ENCODE measurements at places on chromosomes 12 and 14. TPM values are rescaled to one million over a fixed set of nuclear protein-coding genes. Genes with fewer than 3 reads are reported as not detected.

DNA sequence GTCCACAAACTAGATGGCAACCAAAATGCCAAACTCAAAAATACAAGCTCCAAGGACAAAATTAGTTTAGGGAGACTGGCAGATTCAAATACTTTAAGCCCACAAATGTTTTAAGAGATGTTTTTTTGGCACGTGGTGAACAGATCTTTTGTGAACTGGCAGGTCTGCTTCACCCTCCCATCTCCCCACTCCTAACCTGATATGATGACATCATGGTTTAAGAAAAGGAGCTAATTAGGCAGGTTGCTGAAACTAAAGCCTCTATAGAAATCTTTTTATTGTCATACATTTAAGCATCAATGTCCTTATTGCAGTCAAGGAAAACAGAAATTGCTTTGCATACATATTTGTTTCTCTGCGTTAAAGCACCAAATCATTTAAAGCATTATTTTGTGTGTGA lies 5.8 kb downstream of the LRIG3 start:
- DNase-seq, result no peak

DNA sequence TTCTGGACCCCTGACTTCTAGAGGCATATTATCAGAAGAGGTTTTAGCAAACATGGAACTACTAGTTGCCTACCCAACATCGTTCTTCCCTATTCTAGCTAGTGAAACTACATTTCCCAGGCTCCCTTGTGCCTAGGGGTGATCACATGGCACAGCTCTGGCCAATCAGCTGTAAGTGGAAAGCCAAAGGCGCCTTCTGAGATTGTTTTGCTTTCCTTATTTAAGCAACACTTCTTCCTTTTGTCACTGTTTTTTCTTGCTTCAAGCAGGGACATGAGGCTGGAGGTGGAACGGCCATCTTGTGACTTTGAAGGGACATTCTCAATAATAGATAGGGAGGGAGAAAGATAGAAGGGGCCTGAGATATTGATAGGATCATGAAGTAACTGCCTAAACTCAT lies 136.7 kb downstream of the ZNF664 start:
- DNase-seq, result peak; percentile 5

- DNase-seq, result no peak
These were observed 154.2 kb downstream of the CRADD start for GRCh38 chr12:93831374-93831773.

DNA sequence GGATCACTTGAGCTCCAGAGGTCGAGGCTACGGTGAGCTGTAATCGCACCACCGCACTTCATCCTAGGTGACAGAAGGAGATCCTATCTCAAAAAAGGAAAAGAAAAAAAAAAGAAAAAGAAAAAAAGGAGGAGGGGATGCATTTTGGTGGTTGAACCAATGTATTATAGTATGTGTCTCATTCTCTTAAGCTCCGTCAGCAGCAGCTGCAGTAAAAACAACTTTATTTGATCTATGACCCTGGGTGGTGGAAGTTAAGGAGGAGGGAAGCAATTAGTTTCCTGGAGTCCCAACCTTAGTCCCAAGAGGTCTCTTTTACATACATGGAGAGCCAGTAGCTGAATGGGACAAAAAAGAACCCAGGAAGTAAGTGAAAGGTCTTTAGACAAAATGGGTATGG lies 26.8 kb upstream of the APOF start:
- no peak for DNase-seq

DNA sequence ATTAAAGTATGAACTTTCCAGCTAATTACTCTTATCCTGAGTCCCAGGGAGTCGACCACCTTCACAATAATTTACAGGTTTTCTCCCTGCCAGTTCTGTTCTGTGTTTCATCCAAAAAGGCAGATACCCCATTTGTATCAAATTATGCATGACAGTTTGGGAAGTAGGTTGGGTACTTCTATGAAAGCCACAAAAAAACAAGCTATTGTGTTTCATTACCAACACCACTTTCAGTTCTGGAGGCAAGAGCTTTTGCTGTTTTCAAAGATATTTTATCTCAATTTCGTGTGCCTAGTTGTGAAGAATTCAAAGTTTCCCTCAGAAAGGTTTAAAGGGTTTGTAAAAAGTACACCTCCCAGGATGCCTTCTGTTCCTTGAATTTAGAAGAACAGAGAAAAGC lies 557.4 kb downstream of the FLRT2 start:
- no peak for DNase-seq

- no peak for DNase-seq
These were observed 313.6 kb downstream of the ZFP36L1 start for GRCh38 chr14:68479247-68479646.

GRCh38 chr12:14957551-14958168 lies 3.7 kb downstream of the ARHGDIB start:
- no peak for DNase-seq

- DNase-seq, result peak; percentile 59
These were observed 106.7 kb upstream of the SFSWAP start for GRCh38 chr12:131603939-131604795.

- DNase-seq, result peak; percentile 30
These were observed 114.8 kb downstream of the MON2 start for GRCh38 chr12:62581288-62582064.

Gene TBPL2
- polyA plus RNA-seq, result not detected

GRCh38 chr14:81235096-81235495 lies 14.3 kb upstream of the GTF2A1 start:
- DNase-seq, result no peak

- no peak for DNase-seq
These were observed 40.7 kb downstream of the NEUROD4 start for GRCh38 chr12:55060470-55060869.

DNA sequence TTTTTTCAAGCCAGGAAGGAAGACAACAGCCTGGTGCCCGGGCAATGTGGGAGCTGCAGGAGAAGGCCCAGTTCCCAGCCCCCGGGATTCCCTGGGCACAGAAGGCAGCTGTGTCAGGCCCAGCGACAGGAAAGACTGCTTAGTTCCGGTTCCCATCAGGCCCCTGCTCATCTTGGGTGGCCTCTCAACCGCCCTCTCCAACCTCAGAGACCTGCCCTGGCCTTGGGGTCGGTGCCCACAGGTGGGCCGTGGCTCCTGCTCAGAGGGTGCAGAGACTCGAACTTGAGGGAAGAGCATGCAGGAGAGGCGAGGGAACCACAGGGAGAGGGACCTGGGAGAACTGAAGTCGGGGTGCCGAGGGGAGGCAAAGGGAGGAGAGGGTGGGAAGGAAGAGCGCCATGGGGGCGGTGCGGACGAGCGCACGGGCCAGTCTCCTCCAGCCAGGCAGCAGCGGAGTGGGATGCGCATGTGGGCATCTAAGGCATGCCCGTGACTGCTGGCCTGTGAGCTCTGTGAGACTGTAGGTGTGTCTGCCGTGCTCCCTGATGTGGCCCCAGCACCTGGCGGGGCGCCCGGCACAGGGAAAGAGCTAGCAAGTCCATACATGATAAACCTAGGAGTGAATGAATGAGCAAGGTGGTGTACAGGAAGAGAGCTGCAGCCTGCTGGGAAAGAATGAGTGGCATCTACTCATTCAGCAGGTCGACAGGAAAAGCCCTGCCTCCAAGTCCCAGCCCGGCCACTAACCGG lies 42.7 kb downstream of the SSH1 start:
- DNase-seq, result no peak

Gene GNG2
- polyA plus RNA-seq, result 135 TPM

- DNase-seq, result no peak
These were observed 79.1 kb upstream of the EGLN3 start for GRCh38 chr14:34029921-34030334.

GRCh38 chr14:100692256-100692655 lies 34.4 kb upstream of the DLK1 start:
- no peak for DNase-seq

- no peak for DNase-seq
These were observed 139.1 kb upstream of the PELI2 start for GRCh38 chr14:55979096-55979495.

DNA sequence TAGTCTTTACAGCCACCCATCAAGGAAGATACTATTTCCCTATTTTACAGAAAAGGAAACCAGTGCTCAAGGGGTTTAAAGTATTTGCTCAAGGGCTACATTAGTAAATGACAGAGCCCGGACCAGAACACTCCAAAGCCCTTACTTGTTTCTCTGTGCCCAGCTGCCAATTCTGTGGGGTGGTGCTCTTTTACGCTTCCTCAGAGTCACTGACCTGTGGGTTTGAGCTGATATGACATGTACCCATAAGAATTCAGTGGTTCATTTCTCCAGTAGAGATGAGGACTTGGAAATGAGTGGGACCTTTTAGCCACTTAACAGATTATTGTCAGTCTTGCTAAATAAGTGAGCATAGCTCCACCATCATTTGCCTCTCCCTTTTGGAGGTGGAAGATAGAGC lies 37.4 kb upstream of the NKX2-8 start:
- DNase-seq, result no peak

DNA sequence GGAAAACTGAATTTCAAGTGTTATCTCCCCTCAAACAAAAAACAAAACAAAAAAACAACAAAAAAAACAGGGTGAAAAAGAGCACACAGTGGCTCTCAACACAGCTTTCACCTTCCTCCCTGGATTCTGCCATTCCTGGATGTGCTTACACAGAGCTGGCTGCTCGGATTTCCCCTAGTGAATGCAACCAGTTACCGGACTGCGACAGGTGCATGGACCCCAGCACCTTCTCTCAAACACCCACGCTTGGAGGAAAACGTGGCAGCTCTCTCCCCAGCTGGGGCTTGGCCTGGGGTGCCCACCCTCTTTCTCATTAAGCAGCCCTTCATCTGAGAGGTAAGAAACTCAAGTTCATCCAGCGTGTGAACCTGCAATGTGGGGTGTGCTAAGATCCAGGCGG lies 33.5 kb upstream of the DICER1 start:
- no peak for DNase-seq

GRCh38 chr12:23944067-23944466 lies 5.4 kb downstream of the SOX5 start:
- DNase-seq, result no peak

Gene DIO3
- polyA plus RNA-seq, result not detected

DNA sequence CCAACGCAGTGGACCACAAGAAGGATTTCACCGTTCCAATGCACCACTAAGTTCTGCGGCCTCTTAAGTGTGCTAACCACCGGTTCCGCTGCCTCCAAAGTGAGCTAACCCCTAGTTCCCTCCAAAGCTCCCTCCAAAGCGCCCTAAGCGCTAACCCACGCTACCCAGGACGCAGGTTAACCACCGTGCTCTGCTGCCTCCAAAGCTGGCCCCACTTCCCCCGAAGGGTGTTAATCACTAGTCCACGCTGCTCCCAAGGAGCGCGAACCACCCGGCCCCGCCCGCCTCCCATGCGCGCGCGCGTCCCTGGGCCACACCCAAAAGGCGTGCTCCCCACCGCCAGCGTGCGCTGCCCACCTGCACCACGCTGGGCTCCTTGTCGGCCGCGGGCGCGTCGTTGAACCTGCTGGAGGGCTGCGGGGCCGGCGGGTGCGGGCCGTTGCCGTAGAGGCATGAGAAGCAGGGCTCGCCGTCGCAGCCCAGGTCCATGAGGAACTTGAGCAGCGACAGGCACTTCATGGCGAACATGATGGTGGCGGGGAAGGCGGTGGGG lies 11.7 kb downstream of the FAM181A start:
- DNase-seq, result no peak

GRCh38 chr14:81765651-81766275 lies 232.1 kb upstream of the SEL1L start:
- no peak for DNase-seq

DNA sequence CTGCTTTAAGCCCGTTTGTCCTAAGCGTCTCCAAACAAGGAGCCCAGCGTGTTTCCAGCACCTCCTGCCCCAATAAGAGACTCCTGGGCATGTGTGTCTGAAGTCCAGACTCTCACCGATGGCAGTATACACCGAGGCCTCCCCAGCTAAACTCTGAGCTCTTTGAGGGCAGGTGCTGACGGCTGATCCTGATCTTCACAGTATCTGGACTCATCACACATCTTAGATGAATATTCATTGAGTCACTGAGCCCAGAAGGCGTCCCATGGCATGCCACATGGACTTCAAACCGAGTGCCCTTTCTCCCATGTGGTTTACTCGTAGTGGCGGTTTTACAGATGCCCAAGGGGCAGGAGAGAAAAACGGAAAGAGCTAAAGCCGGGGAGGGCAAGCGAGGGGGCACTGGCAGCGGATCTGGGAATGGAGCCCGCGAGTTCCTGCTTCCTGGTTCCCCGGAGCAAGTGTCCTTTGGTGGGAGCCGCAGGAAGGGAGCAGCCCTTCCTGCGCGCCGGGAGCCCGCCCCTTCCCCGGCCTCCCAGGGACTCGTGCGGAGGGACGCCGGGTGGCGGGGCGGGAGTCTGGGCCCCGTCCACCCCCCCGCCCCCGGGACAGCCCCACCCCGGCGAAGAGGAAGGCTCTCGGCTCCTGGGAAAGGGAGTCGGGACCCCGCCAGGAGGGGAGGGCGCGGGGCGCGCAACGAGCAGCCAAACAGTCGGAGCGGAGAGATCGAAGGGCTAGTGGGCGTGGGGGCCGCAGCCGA lies 585 bp upstream of the TEAD4 start:
- no peak for DNase-seq

DNA sequence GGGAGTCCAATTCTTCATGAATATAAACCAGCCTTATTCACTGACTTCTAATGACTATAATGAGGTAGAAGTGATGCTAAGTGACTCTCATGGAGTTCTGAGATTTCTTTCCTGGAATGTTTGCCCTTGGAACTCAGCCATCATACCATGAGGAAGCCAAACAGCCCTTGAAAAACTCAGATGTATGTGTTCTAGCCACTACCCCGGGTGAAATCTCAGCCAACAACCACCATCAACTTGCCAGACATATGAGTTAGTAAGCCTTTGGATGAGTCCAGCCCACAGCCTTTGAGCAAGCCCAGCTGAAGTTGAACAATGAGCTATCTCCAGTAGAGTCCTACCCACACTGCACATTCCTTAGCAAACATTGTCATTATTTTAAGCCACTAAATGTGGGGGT lies 149.5 kb downstream of the SLC6A15 start:
- DNase-seq, result no peak

Gene NT5DC3
- polyA plus RNA-seq, result 0.99 TPM

Gene TSPAN11
- polyA plus RNA-seq, result not detected

DNA sequence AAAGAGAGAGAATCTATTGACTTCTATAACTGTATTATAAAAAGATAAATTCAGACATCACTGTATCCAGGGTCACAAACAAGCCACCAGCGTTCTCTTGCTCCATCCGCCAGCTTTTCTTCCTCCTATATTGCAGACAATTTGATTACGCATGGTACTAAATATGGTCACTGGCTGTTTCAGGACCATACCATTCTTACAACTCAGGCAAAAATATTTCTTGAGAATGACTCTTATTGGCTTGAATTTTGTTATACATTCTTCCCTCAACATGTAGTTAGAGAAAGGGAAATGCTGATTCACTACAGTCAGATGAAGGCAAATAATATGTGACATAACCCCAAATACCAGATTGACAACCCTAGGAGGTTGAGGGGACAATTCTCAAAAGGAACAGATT lies 101.3 kb downstream of the SLC6A15 start:
- no peak for DNase-seq

DNA sequence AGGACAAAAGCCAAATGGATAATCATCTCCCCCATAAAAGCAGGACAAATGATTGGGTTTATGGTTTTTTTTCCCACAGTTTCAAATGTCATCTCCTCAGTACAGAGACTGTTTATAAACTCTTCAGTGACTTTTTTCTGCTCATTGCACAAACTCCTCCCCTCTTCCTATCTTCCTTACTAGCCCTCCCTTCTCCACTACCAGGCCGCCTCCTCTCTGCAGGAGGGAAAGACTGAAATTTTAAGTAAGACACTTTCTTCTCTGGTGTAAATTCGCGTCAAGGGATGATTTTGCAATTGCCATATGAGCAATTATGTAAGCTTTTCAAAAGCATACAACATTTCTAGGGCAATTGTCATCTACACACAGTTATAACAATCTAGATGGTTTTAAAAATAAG lies 37.0 kb downstream of the BTG1 start:
- DNase-seq, result no peak

Gene ASIC1
- polyA plus RNA-seq, result 0.51 TPM

- no peak for DNase-seq
These were observed 1.8 kb downstream of the CCDC85C start for GRCh38 chr14:99602054-99602787.

Gene APEX1
- polyA plus RNA-seq, result 205 TPM

Gene CCDC175
- not detected for polyA plus RNA-seq
